ENCODE measurements at places on chromosomes 7 and 10.

- DNase-seq: no peak
Observed at GRCh38 chr10:86889997-86890396, 67.4 kb downstream of the MMRN2 start.

GRCh38 chr7:129845178-129845971 lies 107.4 kb downstream of the UBE2H start:
- DNase-seq: no peak

GRCh38 chr10:123517901-123518300 lies 148.3 kb upstream of the GPR26 start:
- DNase-seq: no peak

GRCh38 chr7:41621953-41622831 lies 80.7 kb downstream of the INHBA start:
- DNase-seq: no peak

DNA sequence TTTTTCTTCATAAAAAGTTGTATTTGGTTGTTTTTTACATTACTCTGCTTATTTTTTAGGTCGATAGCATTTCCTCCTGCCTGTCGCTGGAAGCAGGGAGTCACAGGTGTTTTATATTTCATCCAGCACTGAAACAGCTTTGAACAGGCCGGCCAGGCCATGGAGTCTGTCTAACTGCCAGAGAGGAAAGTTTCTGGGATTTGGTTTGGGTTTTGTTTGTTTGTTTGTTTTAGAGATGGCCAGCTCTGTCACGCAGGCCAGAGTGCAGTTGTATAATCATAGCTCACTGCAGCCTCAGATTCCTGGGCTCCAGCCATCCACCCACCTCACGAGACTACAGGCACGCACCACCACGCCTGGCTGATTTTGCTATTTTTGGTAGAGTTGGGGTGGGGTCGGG lies 23.4 kb downstream of the PROSER2 start:
- no peak for DNase-seq

GRCh38 chr10:27857616-27858015 lies 112.0 kb upstream of the MKX start:
- no peak for DNase-seq

GRCh38 chr7:156050636-156051569 lies 238.6 kb upstream of the SHH start:
- DNase-seq: no peak

GRCh38 chr7:5211730-5212482 lies 21.9 kb downstream of the WIPI2 start:
- no peak for DNase-seq

GRCh38 chr7:27771111-27771510 lies 31.1 kb downstream of the TAX1BP1 start:
- no peak for DNase-seq

DNA sequence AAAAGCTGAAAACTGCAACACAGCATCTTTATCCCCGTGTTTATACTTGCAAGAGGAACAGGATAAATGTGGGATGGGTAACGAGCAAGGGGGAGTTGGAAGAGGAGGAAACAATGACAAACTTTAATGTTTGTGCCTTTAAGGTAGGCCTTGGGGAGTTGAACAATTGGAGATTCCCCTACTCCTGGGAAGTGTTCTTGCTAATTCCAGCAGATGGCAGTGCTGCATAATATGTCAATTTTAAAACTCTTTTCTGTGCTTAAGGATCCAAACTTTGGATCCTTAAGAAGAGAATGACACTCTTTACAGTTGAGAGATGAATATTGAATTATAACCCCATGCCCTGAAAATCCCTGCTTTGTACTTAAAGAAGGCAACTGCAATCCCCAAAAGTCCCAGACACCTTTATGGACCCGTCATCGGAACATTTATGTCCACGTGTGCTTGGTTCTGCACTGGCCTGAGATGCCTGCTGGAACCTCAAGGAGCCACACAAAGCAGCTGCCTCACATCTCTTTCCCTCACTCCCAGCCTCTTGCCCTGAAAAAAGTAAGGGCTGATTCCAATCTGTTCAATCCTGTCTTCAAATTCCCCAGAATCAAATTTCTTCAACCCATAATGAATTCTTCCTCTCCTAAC lies 12.0 kb downstream of the IFIT5 start:
- no peak for DNase-seq

GRCh38 chr10:74234569-74234968 lies 83.5 kb downstream of the ADK start:
- DNase-seq: no peak

DNA sequence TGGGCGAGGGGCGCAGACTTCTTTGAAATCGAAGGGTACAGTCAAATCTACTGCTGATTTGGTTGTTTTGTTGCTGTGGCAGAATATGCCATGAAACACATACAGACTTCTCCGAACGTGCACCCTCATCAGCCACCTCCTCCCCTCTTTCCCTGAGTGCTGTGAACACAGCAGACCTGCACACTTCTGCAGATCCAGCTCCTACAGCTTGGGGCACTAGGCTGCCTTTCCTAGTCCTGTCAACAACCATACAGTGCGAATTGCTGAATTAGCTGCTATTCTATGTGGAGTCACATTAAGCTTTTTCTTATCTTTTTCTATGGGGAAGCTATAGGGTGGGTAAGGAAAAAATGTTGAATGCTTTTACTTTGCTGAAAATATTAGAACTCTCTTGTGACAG lies 57.5 kb downstream of the COL17A1 start:
- DNase-seq: no peak

DNA sequence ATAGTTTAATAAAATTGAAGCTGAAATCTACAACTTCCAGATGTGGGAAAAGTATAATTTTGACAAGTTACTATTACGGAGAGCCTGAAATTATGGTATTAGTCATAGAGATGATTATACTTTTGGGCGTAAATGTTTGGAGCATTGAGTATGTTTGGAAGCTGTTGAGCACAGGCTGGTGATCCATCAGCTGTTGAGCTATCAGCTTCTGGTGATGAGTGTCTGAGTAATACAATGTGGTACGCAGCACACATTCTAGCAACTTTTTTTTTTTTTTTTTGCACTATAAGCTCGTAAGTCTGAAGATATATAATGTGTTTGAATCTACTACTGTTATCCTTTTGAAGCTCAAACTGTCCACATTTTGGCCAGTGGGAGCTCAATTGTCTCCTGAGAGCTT lies 123.4 kb downstream of the ATE1 start:
- DNase-seq: no peak

- no peak for DNase-seq
Observed at GRCh38 chr10:113322843-113323242, 230.0 kb upstream of the HABP2 start.

DNA sequence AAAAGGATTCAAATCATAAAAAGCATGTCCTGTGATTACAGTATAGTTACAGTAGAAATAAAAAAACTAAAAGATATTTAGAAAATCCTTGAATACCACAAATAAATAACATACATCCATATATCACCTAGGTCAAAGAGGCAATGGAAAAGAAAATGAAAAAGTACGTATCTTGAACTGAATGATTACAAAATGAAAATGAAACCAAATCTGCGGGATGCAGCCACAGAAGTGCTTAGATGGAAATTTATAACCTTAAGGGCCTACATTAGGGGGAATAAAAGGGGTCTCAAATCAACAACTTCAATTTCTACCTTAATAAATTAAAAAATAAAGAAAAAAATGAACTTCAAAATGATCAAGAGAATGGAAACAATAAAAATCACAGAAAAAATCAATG lies 879.0 kb upstream of the CELF2 start:
- no peak for DNase-seq

DNA sequence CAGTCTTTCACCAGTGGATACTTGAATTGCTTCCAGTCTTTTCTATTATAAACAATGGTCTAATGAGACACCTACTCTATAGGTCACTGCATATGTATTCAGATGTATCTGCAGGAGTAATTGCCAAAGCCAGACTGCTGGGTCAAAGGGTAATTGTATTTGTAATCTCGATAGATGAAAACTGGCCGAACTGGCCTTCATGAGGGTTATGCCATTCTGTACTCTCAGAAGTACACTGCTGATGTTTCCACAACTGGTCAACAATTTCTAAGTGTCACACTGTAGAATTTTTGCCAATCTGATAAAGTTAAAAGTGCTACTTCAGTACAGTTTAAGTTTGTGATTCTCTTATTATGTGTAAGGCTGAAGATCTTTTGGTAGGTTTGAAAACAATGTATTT lies 64.6 kb downstream of the JAZF1 start:
- DNase-seq: no peak

- no peak for DNase-seq
Observed at GRCh38 chr7:84446991-84447480, 252.4 kb upstream of the SEMA3A start.

DNA sequence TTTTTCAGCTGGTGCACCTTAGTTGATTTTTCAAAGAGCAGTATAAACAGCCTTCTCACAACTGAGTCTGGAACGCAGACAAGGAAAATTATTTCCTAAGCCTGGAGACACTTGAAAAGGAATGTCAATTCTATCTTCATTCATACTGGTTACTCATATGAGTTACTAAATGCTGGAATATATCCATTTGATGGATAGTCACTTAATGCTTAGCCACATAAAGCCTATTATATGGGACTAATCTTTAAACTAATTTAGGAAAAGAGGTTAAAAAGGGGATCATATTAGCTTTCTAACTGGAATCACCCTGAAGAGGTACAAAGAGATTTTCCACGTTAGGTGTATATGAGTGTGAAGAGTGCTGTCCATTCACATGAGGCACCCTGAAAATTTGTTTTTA lies 1.7 kb upstream of the HOXA4 start:
- no peak for DNase-seq

GRCh38 chr7:23687011-23687410 lies 7.0 kb downstream of the FAM221A start:
- no peak for DNase-seq

DNA sequence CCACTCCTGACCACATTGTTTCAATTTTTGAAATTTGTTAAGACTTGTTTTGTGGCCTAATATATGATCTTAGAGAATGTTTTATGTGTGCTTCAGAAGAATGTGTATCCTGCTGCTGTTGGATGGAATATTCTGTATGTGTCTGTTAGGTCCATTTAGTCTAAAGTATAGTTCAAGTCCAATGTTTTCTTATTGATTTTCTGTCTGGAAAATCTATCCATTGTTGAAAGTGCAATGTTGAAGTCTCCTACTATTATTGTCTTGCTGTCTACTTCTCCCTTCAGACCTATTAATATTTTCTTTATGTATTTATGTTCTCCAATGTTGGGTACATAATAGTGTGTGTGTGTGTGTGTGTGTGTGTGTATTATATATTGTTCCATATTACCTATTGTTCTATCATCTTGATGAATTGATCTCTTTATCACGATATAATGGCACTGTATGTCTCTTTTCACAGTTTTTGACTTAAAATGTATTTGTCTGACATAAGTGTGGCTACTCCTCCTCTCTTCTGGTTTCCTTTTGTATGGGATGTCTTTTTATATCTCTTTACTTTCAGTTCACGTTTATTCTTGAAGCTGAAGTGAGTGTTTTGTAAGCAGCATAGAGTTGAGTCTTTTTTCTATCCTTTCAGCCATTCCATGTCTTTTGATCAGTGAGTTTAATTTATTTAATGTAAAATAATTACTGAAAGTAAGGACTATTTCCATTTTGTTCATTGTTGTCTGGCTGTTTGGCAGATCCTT lies 61.3 kb downstream of the AKR1D1 start:
- no peak for DNase-seq

DNA sequence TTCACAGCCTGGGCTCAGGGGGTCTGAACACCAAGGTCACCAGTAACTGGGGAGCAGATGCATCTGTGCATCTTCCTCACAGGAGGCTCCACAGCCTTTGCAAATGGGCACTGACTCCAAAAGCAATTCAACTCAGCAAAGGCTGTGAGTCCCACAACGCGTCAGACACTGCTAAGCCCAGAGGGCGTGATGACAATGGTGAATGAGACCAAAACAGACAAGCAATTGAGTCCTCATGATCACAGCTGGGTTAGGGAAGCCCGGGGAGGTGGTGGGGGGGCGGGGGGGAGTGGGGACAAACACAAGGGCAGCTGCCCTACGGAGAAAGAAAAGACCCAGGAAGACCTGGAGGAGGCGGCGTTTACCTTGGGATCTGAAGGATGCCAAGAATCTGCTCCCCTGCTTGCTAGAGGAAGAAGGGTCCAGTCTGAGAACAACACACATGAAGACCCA lies 61.6 kb upstream of the RNF32 start:
- no peak for DNase-seq

DNA sequence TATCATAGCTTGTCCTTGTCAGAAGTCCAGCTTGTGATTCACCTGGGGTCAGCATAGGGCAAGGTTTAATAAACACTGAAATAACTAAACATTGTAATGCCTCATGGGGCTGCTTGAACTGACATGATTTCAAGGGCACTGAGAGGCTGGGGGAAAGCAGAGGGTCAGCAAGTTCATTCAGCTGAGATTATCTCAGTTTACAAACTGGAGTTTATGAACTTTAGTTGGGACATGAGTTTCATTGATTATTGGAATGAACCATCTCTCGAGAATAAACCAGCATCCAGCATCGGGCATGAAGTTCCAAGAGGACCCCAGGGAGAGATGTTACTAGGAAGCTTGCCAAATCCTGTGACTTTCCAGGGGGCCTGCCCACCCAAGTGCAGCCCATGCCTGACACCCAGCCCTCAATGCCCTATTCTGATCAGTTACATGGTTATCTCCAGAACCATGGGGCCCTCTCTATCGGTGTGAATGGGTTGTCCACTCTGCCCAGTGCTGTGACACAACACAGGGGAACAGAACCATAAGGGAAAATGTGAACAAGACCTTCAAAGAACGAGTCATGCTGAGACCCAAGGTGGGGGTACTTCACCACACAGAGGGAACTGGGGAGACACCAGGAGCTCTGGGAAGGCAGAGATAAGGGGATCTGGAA lies 7.9 kb upstream of the CYP3A7 start:
- no peak for DNase-seq

DNA sequence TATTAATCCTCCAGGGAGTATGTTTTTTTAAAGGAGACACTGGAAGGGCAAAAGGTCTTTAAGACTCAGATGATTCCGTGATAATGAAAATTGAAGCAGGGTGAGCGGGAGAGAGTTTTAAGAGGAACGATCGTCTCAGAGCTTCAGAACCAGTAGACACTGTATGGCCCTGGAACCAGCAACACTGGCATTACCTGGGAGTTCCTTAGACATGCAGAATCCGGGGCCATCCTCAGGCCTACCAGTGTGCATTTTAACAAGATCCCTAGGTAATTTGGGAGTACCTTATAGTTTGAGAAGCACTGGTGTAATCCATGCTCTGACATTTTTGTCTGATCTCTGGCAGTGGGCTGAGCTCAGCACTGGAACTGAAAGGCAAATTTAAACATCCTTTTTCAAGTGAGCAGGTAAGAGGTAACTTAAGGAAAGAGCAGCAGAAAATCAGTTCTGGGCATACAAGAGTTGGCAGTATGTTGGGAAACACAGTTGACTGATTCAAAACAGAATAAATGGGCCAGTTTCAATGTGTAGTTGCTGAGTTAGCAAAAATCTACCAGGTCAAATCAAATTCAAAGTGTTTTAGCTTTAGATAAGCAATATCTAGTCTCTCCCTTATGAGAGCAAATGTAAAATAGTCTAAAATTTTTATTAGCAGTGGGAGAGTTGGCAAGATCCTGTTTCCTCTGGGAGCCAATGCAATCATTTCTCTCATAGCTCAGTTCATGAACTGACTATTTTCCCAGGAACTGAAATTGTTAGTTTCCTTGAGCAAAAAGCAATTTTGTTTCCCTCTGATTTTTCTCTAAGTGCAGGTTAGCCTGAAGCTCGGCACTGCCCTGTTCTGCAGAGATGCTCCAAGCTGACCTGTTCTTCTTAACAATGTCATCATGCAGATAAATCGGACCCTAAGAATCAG lies 97.2 kb upstream of the ELMO1 start:
- no peak for DNase-seq
